Cardiac fibroblast (primary cell): ENCODE measurements at places on chromosomes 4 and X.

GRCh38 chr4:5158825-5159224, 107.5 kb downstream of the STK32B start:
- no peak for DNase-seq

- peak; percentile 54 for DNase-seq
Measured at GRCh38 chr4:92305148-92305877, 1.5 kb downstream of the GRID2 start.

DNA sequence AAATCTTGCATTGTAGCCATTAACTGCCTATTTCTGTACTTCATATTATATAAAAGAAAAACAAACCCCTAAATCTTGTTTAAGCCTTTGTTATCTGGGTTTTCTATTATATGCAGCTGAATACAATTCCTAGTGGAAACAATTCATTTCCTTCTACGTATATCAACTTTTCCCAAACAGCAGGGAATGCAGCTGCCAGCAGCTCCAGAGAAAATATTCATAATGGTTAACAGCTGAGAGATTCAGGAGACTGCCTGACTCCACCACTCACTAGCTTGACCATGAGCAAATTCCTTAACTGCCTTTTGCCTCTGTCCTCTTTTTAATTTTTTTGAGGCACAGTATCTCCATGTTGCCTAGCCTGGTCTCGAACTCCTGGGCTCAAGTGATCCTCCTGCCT, 146.2 kb downstream of the SPATA18 start:
- no peak for DNase-seq

DNA sequence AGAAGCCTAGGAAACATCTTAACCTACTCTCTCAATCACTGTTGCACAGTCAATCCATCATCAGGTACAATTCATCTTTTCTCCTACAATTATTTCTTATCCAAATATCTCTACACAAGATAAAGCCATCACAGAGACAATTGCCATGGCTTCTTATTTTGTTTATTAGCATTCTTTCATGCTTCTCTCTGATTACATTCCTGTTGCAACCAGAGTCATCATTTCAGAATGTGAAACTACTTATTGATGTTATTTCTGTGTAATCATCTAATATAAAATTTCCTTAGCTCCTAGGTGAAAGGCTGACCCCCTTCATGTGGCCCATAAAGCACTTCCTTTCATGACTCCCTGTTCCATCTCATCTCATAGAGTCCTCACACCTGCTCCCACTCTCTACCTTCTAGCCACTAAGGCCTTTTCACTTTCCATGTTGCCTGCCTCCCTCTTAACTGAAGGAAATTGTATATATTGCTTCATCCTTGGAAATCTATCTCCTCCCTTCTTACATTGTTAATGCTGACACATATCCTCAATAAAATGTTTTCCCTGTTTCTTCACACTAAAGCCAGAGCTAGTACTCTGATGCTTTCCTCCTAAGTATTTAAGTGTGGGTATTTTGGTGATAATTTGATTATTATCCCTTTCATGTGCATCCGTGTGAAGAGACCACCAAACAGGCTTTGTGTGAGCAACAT, 829.9 kb downstream of the FAT4 start:
- DNase-seq: no peak

GRCh38 chrX:39808471-39808917, 289.3 kb downstream of the BCOR start:
- DNase-seq: peak; percentile 91

DNA sequence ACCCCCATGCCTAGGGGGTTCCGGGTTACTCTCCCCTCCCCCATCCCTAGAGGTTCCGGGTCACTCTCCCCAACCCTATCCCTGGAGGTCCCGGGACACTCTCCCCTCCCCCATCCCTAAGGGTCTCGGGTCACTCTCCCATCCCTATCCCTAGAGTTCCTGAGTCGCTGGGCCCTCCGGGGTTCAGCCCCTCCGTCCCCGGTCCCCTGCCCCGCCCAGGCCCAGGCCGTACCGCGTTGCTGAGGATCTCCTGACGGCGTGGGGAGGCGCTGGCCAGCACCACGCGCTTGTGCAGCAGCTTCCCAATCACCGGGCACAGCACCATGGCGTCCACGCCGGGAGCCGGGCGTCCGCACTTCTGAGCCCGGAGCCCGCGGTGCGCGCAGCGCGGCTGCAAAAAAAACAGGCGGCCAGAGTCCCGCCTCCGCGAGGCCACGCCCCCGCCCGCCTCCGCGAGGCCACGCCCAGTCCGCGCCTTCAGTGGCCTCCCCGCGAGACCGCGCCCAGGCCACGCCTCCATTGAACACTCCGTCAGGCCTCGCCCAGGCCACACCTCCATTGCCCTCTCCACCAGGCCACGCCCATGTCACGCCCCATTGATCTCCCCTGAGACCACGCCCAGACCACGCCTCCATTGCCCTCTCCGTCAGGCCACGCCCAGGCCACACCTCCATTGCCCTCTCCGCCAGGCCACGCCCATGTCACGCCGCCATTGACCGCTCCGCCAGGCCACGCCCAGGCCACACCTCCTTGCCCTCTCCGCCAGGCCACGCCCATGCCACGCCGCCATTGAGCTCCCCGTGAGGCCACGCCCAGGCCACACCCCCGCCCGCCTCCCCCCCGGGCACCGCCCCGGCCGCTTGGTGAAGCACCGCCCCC, at the start of gene ASMTL:
TSS of gene ASMTL (minus strand) at position 394 of the 879 bp plus-strand sequence. CDS start at position 325, 69 bp downstream.
- peak; percentile 100 for DNase-seq

DNA sequence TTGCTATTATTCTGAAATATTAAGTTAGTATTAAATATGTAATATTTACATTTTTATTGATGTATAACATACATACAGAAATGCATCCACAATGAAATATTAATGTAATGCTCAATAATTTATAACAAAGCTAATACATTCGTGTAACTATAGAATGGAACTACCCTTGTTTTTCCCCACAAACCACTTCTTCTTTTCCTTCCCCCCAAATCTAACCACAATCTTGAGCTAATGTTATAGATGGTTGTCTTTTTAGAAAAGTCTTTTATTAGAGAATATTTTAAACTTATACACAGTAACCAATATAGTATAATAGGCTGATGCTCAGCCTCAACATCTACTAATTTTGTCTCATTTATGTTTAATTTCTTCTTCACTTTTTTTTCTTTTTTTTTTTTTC, 4.5 kb upstream of the ZNF732 start:
- no peak for DNase-seq

GRCh38 chr4:180682776-180683175, 1560.4 kb upstream of the TENM3 start:
- no peak for DNase-seq

DNA sequence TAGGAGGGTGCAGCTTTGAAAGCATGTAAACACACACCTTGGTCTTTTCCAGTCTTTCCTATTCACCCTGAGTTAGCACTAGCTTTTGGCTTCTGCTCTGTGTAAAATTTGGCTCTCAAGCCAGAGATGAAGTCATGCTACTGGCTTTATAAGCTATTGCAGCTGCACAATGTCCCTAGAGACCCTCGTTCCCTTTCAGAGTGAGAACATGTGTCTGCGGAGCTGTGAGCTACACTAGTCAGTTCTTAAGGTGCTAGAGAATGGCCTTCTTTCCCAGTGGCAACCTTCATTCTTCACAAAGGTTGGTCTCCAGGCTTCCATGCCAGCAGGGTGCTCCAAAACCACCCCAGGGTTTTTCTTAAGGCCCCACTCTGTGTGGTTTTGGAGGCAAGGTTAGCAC, 199.1 kb downstream of the SPATA18 start:
- peak; percentile 61 for DNase-seq

DNA sequence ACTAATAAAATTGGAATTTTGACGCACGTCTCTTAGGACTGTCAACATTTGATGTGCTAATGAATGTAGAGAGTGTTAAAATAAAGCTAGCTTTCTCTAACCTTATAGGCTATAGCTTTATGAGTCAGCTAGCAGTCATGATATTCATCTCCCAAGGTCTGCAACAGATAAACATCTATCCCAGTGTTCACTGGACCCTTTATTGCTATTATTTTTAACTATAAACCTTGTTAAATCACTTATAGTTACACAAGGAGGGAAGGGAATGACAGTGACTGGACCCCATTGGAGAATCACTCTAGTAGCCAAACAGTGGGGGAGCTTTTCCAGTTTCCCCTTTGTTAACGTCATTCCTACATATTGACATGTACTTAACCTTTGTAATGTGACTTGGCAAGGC, 67.9 kb upstream of the SHISA3 start:
- no peak for DNase-seq

DNA sequence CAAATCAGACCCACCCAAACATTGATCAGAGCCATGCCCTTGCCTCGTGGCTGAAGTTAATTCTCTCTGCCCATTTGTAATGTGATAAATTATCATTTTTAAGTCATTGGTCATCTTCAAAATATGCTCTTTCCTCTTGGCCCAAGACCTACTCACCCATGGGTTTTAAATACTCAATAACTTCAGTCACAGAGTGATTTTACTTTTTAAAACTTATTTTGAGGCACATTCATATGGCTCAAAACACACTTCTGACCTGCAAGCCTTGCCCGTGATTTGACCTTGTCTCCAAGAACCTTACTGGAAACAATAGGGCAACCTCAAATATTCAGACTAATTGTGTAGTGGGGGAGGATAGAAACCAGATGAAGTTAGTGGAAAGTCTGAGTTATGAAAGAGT, 176.2 kb upstream of the LNX1 start:
- DNase-seq: peak; percentile 88

DNA sequence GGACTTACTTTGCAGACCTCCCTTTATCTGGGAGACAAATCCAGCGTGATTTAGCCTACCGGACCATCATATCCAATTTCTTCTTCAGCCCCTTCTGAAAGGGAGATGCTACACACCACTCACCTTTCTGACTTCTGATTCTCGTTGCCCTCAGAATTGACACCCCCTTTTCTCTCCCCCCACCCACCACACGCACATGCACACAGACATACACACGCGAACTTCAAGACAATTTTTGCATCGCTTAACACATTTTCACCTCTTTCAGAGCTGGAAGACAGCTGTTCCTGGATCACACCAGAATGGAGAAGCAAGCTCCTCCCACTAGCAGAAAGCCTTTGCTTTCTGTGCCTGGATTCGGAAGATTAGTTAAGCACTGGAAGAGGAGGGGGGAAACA, 1.0 kb upstream of the SNCA start:
- no peak for DNase-seq

- DNase-seq: no peak
Measured at GRCh38 chr4:77651820-77652219, 46.2 kb downstream of the CXCL13 start.

- no peak for DNase-seq
Measured at GRCh38 chr4:88101165-88101564, 57.3 kb downstream of the ABCG2 start.
